Stimulated activated CD4-positive, alpha-beta T cell treated with anti-CD3 and anti-CD28 coated beads, TNF-alpha, amount 100 ng/mL, for 24 hours (primary cell): ENCODE measurements at places on chromosomes 4 and X.

DNA sequence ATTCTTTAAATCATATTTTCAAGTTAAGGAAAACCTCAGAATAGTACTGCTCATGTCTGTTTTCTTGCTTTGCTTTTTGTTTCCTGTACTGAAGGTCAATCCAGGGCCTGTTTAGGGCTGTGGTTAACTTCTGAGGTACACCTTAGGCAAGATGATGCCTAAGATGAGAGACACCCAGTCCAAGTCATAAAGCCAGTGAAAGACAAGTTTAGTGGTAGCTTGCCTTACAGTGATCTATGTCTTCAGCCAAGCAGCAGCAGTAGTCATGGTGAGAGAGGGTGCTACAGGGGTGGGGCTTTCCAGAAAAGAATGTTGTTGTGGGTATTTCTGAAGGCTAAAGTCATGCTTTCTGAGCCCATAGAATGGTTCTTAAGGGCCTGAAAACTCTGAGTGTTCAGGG lies 173.7 kb downstream of the VSIG4 start:
- DNase-seq = no peak

- DNase-seq = no peak
Measured at GRCh38 chr4:62709618-62710252, 1509.6 kb downstream of the ADGRL3 start.

DNA sequence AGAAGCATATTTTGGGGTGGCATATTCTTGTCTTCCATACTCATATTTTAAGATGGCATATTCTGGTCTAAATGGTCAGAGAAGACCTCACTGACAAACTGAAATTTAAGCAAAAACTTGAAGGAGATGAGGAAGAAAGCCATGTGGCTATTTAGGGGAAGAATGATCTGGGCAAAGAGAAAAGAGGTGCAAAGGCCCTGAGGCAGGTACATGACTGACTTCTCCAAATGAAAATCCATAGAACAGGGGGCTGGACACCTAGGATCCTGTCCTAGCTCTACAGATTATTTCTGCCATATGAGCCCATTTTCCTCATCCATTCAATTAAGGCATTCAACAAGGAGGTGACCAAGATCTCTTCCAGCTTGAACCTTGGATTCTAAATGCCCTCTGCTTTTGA lies 105.6 kb downstream of the IRF2 start:
- DNase-seq = no peak

DNA sequence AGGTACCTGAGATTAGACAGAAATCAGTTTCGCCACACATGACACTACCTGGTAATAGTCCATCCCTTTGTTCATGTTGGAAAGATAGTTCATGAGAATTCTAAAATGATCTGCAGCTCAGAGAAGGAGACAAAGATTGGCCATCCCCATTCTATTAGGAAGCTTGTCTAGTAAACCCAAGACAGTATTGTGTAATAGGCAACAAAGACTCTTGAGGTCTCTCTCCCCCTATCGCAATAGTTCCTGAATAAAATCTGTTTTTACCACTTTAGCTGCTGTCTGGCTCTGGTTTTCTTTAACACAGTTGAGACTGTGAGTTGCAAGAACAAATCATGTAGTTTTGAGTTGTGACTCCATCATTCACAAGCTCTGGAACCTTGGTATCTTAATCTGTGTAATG lies 14.8 kb upstream of the BBS7 start:
- no peak for DNase-seq

GRCh38 chr4:86496094-86497080 lies 97.7 kb upstream of the PTPN13 start:
- DNase-seq = peak; percentile 13

DNA sequence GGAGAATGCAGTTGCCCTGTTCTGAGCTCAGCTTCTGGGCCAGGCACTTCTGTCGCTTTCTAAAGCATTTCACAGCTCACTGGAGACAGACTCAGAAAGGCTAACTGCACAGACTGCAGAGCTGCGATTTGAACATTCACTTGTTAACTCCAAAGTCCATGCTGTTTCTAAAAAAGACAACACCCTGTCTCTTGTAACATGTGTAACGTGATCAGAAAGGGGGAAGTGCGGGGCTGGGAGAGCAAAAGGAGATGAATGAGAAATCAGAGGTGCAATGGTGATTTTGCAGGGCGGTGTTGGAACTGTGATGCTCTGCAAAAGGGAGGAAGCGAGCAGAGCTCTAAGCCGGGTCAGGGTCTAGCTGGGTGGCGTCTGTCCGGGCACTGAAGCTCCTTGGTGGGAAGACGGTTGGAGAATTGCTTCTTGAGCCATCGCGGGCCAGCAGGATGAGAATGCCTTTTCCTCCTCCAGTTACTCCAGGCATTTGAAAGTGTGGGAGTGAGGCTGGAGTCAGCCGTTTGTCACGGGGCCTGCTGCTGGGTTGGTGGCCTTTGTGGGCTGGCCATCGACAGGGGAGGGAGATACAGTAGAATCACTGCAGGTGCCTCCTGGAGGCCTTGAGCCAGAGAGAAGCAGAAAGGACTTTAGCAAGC lies 20.3 kb downstream of the TBC1D14 start:
- no peak for DNase-seq

- DNase-seq = no peak
Measured at GRCh38 chr4:177517862-177518261, 75.6 kb upstream of the AGA start.

DNA sequence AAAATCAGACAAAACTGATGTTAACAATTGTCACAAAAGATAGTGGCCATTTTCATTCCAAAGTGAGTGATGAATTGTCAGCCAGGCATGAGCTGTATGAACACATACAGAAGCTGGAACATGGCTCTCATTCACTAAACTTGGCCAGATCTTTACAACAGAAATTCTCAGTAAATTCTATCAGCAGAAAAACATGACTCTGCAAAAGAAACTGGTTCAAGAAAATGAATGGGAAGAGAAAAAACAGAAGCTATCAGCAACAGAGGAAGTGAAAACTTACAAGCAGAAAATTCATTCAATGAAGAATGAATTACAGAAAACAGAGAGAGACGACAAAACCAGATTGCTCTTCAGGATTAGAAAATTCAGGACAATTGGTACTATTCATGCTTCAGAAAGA lies 249.6 kb downstream of the COL25A1 start:
- DNase-seq = no peak

GRCh38 chr4:7094916-7095315 lies 27.1 kb upstream of the GRPEL1 start:
- no peak for DNase-seq

GRCh38 chr4:31645236-31645635 lies 925.1 kb downstream of the PCDH7 start:
- no peak for DNase-seq

DNA sequence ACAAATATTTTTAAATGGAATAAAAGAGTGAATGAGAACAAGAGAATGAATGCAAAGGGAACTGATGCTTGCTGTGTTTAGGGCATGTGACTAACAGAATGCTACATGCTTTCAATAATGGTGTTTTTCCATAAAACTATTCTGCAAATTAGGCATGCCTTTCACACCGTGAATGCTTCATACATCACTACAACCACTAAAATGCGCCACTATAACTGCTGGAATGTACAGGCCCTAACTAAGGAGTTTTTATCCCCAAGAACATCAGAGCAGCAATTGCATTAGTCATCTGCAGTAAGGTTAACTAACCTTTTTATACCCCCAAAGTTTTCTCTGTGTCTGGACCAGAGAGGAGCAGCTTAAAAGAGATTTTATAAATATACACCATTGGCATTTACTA lies 190.4 kb downstream of the ARAP2 start:
- DNase-seq = no peak

DNA sequence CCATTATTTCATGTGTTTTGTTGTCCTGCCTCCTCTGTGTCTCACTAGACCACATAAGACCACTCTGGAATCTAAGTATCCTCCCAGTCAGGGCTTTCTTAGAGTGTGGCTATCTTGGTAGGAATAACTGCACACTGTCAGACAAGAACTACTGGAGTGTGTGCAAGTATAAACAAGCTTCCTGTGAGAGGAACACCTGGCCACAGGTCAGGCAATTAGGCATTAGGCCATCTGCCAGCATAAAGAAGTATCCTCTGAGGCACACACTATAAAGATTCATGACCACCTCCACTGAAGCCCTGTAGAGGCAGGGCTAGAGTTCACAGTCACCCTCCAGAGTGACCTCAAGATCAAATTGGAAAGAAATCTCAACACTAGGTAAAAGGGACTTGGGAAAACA lies 507.0 kb upstream of the PABPC4L start:
- DNase-seq = no peak

- no peak for DNase-seq
Measured at GRCh38 chr4:159767406-159767805, 664.5 kb downstream of the RAPGEF2 start.

DNA sequence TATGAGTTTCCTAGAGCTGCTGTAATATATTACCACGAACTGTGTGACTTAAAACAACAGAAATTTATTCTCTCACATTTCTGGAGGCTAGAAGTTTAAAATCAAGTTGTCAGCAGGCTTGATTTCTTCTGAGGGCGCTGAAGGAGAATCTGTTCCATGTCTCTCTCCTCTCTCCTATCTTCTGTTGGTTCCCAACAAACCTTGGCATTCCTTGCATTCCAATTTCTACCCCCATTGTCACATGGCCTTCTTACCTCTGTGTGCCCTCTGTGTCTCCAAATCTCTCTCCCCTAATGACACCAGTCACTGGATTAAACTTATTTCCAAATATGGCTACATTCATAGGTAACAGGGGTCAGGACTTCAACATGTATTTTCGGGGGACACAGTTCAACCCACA lies 672.7 kb downstream of the RPA4 start:
- no peak for DNase-seq

DNA sequence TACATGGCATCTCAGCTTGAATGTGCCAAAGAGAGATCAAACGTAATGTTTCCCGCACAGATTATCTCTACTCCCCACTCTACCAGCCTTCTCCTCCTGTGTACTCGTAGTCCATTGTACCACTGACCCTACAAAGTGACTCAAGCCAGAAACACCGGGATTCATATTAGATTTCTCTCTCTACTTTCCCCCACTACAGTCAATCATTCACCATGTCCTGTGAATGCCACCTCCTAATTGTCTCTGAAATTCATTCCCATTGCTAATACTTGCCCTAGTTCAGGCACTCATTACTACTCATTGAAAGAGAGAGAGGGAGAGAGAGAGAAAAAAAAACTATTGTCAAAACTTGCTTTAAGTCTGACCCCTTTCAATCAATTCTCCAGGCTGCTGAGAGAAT lies 78.2 kb upstream of the LHFPL1 start:
- DNase-seq = no peak

- no peak for DNase-seq
Measured at GRCh38 chr4:119034276-119035008, 101.2 kb upstream of the MYOZ2 start.

GRCh38 chr4:113952452-113953029 lies 26.9 kb downstream of the ARSJ start:
- DNase-seq = no peak

DNA sequence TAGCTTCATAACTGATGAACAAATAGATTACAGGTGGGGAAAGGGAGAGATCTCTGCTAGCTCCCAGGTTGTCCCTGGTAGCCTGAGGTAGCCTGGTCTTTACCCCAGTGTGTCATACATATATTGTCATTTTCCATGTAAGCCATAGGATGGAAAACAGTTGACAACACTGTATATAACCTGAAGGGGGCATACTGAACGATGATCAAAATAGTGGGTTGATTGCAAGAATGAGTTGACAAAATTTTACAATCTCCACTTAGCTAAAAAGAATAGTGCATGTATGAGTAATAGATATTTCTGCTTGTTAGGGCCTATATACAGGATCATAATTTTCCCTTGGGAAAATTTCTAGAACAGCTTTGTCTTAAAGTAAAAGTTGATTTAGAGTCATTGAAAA lies 304.1 kb upstream of the HAND2 start:
- no peak for DNase-seq

DNA sequence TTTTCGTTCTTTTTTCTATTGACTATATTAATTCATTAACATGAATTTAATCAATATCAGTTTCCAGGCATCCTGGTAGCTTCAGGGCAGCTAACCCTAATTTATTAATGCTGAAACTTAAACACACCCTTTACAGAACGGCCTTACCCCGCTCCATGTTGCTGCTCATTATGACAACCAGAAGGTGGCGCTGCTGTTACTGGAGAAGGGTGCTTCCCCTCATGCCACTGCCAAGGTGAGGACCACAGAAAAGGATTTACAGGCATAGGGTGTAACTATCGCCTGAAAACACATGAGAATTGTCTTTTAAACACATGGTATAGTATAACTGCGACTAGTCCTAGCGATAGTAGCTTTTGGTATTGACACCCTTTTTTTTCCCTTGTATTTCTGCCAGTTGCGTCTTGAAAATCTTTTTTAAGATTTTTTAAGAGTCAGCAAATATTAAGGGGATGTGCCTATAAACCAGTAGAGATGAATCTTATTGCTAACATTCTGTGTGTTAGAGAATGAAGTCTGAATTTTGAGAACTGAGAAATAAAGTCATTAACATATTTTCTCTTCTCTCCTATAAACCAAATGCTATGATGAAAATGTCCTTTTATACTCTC lies 229.0 kb downstream of the ANK2 start:
- peak; percentile 38 for DNase-seq

DNA sequence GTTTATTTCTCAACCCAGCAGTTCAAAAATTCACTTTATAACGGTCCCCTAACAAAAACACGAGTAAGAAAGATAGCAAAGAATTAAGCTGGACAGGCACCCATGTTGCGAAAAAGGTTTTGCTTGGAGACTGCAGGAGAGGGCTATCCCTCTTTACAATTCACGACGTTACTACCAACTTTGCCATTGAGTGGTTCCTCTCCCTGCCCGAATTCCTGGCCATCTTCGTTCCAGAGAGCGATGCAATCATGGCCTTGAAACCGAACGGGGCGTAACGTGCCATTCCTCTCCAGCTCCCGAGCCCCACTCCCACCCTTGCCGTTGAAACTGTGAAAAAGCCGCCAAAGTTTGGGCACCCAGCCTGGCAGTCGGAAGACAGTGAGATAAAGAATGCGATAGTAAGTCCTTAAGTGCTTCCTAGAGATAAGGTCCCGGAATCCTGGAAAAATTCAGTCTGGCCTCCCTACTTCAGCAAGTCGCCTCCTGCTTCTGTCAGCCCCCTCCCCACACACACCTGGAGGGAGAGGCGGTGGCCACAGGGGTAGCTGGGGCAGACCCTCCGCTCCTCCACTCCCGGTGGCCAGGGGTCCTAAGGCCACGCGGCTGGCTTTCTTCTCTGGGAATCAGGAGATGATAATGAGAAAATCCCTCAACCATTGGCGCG lies 65.2 kb downstream of the FBXO8 start:
- no peak for DNase-seq

- DNase-seq = no peak
Measured at GRCh38 chr4:127311924-127312323, 320.8 kb upstream of the INTU start.

- DNase-seq = no peak
Measured at GRCh38 chrX:149248073-149248625, 257.0 kb downstream of the IDS start.

DNA sequence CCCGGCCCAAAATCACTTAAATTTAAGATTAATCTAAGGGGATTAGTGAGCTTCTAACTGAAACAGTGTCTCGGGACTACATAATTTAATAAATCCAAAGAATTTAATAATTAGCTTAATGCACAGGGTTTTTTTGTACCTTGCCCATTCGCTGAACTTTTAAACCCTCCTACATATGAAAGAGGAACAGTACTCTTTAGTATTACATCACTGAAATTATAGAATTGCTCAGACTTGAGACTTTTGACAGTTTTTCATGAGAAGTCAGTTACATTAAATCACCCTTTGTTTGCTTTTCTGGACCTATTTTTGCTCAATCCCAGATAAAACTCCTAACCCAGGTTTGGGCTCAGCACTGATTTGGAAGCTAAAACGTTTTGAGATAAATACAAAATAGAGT lies 2.4 kb upstream of the TADA2B start:
- DNase-seq = no peak

GRCh38 chr4:38855466-38855865 lies 1.2 kb downstream of the TLR6 start:
- DNase-seq = no peak

- no peak for DNase-seq
Measured at GRCh38 chrX:51891821-51892551, 1.4 kb upstream of the MAGED1 start.
